ENCODE measurements at places on chromosomes 1 and 21.
A peak's percentile ranks its signal among the peaks of the same experiment; 100 is the strongest.

DNA sequence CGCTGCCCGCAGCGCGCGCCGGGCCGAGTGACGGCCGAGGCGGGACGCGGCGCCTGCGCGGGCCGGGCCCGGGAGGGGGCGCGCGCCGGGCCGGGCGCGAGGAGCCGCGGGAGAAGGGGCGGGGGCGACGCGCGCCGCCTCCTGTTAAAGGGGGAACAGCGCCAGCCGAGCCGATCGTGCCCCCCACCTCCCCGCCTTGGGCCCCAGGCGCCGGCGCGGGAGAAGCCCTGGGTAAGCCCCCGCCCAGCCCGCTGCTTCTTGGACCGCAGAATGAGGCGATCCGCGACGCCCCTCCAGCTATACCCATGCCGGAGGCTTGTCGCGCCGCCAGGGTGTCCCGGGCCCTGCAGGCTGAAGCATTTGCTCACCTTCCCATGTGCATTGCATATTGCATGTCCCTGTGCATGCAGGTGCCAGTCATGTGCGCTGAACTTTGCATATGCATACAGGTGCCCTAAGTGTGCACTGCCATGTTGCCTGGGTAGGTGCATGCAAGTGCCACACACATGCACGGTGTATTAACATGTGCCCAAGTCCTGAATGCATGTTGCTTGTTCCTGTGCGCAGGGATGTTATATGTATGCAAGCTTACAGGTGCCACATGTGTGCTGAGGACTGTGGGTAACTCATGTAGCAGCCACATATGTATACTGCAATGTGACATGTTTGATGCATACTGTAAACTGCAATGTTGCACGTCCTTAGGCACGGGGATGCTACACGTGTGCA, at the start of gene ADGRB2:
Gene ADGRB2, minus strand, starts transcription at position 29 of the 729 bp plus-strand sequence. CDS start 7,119 bp downstream, outside the sequence.
- no peak for DNase-seq

GRCh38 chr1:99970713-99971255, 988 bp downstream of the SLC35A3 start:
- no peak for DNase-seq

GRCh38 chr1:53526451-53527101, 67.4 kb downstream of the DMRTB1 start:
- DNase-seq = no peak

DNA sequence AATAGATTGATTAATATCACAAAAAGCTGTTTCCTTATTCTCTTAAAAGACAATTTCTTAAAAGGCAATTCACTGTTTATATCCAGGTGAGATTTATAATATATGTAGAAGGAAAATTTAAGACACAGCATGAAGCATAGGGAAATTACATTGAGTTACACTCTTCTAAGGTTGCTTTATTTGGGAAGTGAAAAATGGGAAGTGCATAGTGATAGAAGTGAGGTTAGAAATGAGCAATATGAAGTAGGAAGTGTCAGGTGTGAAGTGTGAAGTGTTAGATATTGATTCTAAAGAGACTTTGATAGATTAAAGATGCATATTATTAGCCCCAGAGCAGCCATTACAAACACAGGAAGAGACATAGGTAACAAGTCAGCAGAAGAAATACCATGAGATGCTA, 40.3 kb downstream of the FH start:
- DNase-seq = no peak

- no peak for DNase-seq
These were observed 171.7 kb downstream of the NFIA start for GRCh38 chr1:61253912-61254633.

- peak; percentile 82 for DNase-seq
These were observed 12.2 kb downstream of the ADAMTSL4 start for GRCh38 chr1:150561254-150561973.

DNA sequence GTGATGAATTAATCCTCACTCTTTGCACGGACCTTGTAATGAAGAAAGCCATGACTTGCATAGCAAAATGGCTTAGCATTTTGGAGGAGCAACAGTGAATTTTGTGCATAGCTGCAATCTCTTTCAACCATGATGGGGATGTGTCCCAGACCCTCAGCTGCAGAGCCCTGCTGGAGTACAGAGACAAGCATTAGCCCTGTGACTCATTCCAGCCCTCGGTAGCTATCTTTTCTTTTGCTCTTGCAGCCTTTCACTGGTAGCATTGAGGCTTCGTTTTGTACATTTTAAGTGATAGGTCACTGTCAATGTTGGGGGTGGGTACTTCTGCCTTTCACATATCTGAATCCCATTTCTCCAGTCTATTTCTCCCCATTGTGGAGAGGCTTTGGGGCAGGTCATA, 58.4 kb downstream of the SLC35F3 start:
- DNase-seq = no peak

GRCh38 chr1:92277105-92277723, 21.6 kb downstream of the GLMN start:
- no peak for DNase-seq

GRCh38 chr1:177132141-177132540, 32.4 kb downstream of the ASTN1 start:
- DNase-seq = no peak
